ENCODE measurements at places on chromosomes 3 and 15.

DNA sequence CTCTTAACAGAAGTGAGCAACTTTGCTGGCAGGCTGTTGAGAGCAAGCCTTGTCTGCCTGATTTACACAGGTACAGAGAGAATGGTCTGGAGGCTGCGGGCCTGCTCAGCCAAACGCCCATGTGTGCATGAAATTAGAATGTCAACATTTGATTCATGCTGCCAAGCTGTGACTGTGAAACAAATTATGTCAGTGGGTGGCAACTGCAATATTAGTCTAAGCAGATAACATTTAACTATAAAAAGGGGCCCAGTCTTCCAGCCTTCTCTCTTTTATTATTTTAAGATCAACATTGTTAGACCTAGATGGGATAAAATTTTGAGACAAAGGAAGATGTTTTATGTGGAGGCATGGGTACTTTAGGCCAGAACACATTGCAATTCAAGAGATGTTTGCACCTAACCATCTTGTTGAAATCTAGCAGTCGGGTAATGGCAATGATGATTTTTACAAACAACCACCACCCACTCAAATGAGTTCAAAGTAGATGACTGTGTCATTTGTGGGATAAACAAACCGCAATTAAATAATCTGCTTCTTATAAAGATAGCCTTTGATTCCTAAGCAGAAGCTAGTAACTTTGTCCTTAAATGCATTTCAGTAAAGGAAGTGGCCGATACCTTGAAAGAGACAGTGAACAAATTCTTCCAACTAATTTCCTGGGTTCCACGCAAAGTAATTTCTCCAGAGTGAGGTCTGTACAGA lies 70.2 kb downstream of the FOXB1 start:
- DNase-seq = no peak

DNA sequence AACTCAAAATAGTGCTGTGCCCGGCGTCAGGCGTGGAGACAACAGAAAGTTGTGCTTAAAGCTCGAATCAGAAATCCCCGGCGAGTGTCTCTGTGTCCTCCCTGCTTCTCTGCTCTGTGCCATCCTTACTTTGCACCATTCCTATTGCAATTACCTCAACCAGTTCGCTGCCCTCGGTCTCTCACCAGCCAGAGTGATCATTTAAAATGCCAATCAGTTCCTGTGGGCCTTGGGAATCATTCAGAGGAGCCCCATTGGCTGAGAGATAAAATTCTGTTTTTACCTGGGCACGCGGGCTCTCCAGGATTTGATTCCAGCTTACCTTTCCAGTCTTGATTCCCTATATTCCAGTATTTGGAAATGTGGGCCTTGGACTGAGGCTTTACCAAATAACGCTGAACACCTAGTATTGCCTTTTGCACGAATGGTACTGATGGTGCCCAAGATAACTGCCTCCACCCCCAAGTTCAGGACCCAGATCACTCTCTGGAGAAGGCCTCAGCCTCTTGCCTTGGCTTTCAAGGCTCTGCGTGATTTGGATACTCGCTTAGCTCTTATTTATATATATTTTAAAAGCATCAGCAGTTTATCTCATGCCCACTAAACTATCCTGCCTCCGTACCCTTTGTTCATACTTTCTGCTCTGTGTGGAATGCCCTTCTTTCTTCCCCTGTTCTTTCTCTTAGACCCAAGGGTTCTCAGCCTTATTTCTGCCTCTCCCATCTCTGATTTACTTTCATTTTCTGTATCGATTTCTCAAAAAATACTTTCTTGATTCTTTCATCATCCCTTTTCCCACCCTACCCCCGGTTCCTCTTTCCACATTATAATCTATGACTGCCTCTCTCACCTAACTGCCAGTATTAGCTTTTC lies 863 bp downstream of the PSMA4 start:
- peak; percentile 2 for DNase-seq

DNA sequence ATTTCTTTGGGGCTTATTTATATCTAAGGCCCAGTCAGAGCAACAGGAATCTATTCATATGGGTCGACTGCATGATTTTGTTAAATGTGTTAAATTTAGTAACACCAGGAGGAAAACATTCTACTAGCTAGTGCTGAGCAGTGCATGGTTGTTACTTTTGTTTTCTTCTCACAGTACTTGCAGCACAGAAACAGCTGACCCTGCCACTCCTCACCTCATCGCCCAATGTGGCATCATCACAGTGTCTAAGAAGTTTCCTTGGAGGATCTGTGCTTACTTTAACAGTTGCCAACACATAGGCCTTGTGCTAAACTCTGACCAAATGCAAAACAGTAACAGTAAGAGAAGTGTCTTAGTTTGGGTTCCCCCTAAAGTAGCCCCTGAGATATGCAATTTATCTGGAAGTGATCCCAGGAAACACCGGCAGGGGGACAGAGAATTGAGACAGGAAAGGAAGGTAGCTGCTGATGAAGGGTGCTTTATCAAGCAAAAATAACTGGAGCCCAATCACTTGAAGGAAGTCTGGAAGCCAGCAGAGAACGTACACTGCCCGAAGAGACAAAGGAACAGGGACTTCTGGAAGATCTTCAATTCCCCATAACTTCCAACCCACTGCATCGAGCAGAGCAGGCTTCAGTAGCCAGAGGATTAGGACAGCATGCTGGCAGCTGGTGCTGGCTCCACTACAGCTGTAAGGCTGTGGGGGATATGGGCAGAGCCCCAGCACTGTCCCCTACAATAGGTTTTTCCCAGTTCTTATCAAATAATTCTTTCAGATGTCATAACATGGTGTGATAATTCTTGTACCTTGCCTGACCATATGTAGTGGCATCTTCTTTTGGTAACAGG lies 36.0 kb upstream of the ULK4 start:
- no peak for DNase-seq

DNA sequence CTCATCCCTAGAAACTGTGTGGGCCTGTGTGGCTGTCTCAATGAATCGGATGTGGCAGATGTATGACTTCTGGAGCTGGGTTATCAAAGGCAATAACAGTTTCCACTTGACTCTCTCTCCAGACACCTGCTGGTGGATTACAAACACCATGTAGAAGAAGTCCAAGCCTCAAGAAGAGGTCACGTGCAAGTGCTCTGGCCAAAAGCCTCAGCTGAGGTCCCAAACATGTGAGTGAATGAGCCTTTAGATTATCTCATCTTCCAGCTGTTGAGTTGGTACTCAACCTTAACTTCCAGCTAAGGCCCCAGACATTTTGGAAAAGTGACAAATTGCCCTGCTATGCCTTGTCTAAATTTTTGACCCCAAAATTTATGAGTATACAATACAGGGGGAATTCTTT lies 42.7 kb upstream of the IL12A start:
- no peak for DNase-seq

DNA sequence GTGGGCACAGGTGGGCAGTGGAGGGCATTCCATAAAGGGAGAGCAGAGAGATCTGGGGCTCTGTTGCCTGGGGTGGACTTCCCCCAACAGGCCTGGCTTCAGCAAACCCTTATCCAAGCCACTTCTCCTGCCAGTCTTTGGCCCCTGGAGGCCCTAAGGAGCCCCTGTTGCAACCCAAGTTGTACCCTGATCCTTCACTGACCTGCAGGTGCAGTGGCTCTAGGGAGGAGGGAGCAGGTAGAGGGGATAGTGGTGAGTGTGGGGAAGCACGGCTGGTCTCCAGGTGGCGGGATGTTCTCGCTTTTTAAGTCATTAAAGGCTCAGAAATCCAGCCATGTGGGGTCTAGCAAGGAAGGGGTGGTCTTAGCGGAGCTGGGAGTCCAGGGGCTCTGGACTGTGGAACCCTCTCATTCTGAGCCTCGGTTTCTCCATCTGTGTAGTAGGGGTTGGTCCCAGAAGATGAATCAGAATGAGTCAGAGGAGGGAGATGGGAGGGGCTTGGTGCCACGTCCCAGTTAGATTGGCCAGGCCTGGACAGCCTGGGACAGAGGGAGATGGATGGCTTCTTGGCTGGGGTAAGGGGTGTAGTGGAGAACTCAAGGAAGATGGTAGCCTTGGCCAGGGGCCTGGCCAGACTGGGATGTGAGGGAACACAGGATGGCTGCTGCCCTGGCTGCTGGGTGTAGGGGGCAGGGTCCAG lies 2.6 kb downstream of the ZBTB47 start:
- DNase-seq = no peak
